ENCODE measurements at places on chromosomes 7 and 10.
A peak's percentile ranks its signal among the peaks of the same experiment; 100 is the strongest.

- no peak for DNase-seq
These were observed 486.7 kb upstream of the GALNT17 start for GRCh38 chr7:70645279-70645678.

DNA sequence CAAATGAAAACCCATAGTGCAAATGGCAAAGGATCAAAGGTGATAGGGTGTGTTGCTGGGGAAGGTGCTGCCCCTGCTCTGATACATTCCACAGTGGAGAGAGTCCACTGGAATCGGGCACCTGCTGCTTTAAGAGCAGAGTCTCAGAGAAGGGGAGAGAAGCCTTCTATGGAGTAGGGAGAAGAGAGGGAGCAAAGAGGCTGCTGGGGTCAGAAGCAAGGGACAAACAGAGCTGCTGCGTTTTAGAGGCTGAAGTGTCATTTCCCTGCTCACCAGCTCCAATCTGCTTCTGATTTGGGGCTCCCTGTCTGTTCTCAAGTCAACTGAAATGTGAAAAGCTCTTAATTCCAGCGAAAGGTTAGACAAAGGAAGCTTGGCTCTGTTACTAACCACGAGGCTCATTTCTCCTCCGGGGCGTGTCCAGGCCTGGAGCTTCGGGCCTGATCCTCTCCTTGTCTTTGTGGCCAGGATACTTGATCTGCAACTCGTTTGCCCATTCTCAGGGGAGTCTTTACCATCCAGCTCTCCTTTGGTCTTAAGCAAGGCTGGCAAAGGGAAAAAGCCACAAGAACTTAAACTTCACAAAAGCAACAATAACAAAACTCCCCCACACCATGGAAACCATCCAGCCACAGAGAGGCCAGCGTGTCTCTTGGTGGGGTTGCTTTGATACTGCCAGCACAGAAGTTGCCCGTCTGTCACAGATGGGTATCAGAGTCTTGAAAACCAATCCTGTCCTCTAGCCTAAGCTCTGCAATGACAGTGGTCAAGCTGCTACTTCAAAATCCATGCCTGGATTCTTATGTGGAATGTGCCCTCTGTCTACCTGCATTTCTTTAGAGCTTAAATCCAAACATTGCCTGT lies 692.6 kb downstream of the SUGCT start:
- DNase-seq = peak; percentile 91

DNA sequence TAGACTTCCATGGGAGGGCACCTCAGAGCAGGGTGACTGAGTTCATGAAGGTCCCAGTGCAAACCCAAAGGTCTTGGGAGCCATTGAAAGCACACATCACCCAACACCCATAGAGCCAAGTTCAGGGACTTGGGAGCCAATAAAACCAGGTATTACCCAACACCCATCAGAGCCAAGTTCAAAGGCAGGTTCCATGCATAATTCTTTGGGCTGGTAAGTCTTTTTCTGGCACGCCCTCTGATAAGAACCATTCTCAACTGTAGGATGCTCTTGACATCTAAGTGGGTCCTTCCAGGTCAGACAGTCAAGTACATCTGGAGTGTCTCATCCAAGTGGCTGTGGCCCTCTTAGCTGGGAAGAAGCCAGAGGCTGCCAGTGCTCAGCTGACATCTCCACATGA lies 63.2 kb downstream of the EBF3 start:
- no peak for DNase-seq

GRCh38 chr7:69800495-69800894 lies 202.2 kb downstream of the AUTS2 start:
- DNase-seq = peak; percentile 9

- DNase-seq = no peak
These were observed 1.3 kb downstream of the ZNF775 start for GRCh38 chr7:150380463-150380862.

GRCh38 chr10:81957976-81958375 lies 83.0 kb downstream of the NRG3 start:
- DNase-seq = no peak

DNA sequence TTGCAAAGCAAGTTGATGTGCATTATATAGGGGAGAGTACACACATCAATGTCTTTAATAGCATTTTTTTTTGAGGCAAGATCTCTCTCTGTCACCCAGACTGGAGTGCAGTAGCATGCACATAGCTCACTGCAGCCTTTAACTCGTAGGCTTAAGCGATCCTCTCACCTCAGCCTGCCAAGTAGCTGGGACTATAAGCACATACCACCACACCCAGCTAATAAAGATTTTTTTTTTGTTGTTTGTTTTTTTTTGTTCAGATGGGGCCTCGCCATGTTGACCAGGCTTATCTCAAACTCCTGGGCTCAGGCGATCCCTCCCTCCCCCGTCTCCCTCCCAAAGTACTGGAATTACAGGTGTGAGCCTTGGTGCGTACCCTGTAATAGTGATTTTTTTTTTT lies 1.5 kb downstream of the UMAD1 start:
- no peak for DNase-seq

DNA sequence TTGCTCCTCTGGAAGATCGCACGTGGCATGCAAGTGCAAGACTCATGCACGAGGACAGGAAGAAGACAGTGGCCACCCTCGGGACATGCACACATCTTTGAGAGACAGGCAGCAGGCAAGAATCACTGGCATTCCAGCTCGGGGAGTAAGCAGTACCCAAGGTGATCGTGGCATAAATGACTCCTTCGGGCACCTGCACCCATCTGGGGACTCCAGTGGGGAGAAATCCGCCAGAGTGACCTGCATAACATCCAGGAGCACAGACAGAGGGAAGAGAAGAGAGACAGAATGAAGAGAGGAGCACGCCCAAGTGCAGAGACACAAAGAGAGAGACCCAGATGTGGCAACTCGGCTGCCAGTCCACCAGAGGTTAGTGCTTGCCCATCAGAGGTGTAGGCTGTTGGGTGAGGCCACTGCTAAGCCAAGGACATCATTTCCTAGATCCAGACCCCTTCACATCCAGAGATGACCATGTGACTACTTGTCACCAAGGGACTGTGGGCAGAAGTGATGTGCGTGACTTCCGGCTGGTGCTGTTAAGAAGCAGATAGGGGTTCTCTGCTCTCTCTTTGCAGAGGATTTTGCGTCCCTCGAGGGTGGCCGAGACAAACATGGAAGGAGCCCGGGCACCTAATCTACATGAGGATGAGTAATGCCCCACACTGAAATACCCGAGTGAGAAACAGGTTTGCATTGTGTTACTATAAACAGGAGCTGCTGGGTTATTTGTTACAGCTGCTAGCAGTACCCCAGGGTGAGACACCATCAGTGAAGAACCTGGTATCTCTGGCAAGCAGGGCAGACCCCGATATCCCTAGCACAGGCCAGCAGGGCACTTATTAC lies 80.6 kb downstream of the VWA2 start:
- no peak for DNase-seq

DNA sequence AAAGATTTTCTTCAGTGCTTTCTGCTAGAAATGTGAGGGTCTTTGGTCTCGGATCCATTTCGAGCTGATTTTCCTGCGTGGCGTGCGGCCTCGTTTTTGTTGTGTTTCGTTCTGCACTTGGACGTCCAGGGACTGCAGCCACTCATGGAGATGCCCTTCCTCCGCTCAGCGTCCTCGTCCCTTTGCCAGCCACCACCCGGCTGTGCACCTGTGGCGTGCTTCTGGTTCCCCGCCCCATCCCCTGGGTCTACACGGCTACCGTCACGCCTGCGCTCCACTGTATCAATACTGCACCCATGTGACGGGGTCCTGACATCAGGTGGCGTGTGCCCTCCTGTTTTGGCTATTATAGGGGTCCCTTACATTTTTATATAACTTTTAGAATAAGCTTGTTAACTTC lies 42.7 kb upstream of the NKX6-2 start:
- no peak for DNase-seq

DNA sequence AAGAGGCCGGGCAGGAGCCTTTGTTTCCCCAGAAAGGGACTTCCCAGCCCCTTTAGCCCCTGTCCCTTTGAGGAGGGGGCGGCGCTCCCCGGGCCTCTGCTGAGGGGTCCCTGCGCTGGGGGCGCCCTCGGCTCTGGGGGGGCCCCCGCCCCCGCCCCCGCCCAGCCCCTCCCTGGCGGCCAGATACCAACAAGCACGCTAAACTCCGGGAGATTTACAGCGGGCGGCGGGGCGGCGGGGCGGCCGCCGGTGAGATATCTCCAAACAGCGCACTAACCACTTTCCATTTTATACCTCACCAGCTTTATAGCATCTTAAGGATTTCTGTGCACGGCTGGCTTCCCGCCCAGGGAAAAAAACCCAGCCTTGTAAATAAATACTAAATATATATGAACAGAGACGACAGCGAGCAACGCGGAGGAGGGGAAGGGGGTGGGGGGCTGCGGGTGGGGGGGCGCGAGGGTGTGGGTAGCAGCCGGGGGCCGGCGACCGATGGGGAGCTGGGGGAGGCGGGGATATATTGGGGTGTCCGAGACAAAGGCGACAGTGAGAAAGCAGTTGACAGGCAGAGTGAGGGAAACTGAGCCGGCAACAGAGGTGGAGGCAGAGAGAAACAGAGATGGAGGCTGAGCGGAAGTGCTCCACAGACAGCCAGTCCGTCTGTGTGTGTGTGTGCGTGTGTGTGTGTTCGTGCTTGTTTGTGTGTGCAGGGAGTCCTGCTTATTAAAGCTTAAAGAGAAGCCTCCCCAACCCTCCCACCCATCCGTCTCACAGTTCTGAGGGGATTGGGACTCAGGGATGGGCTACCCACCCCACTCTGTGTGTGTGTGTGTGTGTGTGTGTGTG lies 85.8 kb downstream of the HIF1AN start:
- DNase-seq = peak; percentile 21

- DNase-seq = no peak
These were observed 52.7 kb downstream of the FIGNL1 start for GRCh38 chr7:50397320-50397970.

DNA sequence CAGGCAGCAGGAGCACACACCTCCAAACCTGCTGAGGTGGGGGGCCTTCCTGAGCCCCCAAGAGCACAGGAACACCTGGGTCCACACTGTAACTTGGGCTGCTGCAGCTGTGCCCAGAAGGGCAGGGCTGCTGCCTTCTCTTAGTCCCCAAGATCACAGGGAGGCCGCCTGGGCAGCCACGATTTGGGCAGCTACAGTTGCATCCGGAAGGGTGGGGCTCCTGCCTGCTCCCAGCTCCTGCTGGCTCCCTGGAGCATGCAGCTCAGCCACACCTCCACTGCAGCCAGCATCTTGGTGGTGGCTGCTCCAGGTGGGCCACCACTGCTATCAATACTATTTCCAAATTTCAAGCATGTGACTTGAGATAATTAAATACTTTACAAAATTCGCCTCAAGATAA lies 38.5 kb upstream of the AGMO start:
- DNase-seq = no peak

DNA sequence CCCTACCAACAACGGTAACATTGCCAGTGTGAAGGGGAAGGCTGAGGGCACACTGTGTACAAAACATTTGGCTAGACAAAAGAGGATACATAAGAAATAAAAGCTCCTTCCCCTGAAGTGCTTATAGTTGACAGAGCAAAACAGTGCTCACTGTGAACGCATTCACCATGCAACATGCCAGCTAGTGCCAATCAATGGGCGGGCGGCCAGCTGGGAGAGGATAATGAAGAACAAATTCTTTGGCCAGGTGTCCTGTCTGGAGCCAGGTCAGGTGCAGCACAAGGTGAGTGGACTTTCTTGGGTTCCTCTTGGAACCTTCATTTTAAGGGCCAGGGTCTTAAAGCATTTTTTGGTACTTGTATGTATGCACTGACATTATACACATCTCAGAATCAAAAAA lies 106.1 kb downstream of the ICA1 start:
- DNase-seq = no peak

GRCh38 chr10:7558036-7558435 lies 108.7 kb downstream of the ITIH5 start:
- no peak for DNase-seq

- DNase-seq = no peak
These were observed 216.4 kb downstream of the CRPPA start for GRCh38 chr7:16204953-16205352.

DNA sequence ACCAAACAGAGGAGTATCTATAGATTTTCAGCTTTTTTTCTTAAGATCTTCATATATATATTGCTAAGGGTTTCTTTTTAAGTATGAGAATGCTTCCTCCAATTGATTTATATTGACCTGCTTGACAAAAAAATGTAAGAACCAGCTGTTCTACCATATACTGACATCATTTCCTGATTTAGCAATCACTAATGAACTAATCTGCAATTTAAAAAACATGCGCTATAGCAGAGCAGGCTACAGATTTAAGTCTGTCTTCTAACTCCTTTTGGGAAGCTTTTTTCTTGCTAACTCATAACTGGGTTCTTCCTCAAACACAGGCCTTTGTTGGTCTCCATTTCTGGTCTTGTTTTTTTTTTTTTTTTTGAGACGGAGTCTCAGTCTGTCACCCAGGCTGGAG lies 33.2 kb downstream of the ABCC2 start:
- no peak for DNase-seq

Measured in RPMI7951 (cell line).